NCI-H2029 treated with DMSO at 0.1 percent for 48 hours (cell line): ENCODE measurements at places on chromosomes 7 and 10.

GRCh38 chr10:114307731-114308130 is 68.7 kb downstream of the VWA2 start:
- DNase-seq: no peak

DNA sequence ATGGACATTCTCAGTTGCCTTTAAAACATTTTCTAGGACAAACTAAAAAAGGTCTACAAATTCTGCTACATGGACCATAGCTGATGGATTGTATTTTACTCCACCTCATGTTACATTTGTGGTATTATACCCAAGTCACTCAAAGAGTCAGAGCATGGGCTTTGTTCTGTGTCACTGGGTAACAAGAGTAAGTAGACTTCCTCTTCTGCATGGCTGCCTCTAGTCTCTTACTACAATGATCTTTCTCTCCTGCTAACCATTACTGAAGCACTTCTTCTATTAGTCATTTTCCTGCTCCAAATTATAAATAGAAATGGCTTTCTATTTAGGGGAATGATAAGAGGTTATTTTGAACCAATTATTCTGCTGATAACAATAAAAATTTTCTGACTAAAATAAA is 727.4 kb upstream of the NRP1 start:
- no peak for DNase-seq

DNA sequence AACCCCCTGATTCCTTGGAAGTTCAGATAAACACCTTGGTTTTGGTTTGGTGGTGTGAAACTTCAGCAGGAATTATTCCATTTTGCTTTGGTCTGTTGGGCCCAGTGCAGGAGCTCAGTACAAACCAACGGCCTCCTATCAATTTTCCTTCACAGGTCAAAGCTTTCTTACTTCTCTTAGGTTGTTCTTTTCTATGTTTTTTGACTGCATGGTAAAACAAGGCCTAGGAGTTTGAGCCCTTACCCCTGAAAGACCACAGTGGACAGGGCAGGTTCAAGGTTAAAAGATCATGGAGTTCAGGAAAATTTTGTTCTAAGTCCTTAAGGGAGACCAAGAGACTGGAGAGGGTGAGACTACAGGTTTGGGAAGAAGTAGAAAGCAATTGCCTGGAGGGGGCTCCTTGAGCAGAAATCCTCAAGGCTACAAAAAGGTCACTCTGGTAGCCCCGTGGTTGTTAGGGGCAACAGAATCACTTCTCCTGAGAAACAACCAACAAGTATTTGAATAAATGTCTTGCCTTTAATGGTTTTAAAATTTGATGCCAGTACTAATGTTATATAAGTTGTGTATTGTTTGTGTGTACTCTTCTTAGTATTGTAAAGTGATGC is 40.9 kb upstream of the FHIP2A start:
- no peak for DNase-seq

DNA sequence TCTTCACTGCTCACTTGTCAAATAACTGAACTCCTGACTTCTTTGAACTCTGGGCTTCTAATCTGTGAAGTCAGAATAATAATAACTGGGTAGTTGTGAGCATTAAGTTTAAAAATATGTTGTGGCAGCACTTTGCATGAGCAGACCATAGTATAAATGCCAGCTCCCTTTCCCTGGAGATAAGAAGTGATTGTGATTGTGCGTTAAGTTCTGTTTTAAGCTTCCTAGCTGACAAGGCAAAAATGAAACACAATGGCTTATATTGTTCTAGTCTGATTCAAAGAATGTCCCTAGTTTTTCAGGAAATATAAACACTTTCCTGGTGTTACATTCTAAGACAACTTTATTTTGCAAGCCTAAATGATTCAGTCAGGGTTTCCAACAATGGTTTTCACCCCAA is 61.8 kb downstream of the PTPRE start:
- no peak for DNase-seq

GRCh38 chr7:20162665-20163064 is 54.5 kb downstream of the MACC1 start:
- no peak for DNase-seq

- DNase-seq: no peak
Measured at GRCh38 chr7:151802469-151802846, 74.5 kb downstream of the PRKAG2 start.

DNA sequence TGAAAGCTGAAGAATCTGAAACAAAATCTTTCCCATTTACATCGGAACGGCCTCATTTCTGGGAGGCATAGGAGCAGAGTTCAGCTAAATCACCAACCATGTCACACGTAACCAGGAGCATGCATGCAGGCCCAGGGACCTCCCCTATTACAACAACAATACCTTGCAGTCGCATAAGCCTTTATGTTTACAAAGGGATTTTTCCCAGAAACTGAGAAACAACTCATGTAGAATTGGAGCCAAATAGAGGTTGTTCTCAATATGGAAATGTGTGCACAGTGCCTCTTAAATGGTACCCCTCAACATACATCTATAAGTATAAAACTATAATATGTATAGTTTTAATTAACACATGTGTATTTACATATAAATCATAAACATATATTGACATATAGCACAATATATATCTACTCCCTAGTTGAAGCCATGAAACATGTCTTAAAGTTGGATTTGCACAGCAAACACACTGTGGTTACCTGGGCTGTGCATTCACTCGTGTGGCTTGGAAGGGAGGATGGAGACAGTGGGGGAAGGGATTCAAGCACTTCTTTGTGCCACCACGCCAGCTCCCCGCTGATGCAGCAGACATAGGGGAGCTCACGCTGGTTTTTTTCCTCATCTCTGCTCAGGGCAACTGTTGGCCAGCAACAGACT is 35.0 kb upstream of the DGKI start:
- DNase-seq: no peak

- DNase-seq: no peak
Measured at GRCh38 chr7:67453580-67454380, 457.1 kb downstream of the TYW1 start.

DNA sequence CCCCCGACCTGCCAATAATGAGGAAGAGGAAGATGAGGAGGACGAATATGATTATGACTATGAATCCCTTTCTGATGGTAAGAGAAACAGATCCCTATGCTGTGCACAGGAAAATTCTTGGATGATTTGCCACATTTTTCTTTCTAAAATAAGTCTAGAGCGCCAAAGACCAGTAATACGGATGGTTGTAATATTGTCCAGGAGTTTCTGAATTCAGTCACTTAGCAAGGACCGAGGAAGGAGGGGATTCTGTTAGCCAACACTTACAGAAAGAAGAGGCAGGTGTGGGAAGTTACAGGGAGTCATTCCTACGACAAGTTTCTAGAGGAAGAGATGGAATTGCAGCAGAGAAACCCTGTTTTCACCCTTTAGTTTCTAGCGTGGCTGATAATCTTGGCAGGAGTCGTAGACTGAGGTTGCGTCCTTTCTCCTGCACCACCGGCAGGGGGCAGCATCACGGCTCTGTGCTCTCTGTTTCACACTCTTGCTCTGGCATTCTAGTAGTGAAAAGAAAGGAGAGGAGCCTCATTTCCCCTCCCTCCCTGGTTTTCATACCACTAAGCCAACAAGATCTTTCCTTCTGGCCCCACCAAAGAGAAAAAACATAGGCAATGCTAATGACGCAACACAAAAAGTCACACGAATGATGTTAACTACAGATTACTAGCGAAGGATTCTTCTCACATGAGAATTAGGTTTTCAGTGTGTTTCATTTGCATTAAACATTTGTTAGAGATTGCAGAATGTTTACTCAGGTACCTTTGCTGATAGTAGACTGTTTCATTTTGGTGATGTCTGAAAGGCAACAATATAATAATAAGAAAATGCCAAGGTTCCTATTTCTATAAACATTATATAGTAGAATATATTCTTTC is 82.7 kb downstream of the NOC3L start:
- DNase-seq: peak; percentile 15

DNA sequence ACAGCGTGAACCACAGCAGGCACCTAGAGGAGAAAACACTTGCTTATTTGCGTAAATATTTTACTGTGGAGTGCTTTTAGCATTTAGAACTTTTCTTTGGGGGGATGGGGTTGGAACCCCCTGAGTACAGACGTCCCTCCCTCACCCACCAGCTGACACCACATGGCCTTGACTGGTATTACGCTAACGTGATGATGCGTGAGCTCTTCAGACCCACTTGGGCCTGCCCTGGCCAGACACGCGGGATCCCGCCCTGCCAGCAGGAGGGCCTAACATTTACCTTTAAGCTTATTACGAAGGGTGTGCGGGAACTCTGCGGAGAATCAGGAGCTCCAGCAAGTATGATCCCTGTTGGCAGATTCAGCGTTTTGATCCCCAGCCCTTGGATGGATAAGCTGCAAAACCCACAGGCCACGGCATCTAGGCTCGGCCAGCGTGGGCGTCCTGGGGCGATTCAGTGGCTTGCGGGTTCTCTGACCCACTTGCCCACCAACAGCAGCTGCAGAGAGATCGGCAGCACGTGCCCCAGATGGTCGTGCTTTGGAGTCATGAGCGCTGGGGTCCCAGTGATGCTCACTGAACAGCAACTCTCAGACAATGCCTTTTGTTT is 545.5 kb upstream of the FOXK1 start:
- no peak for DNase-seq

- peak; percentile 74 for DNase-seq
Measured at GRCh38 chr7:117019786-117020590, 66.7 kb downstream of the ST7 start.

GRCh38 chr10:132274581-132274980 is 33.2 kb downstream of the STK32C start:
- no peak for DNase-seq

- DNase-seq: no peak
Measured at GRCh38 chr10:91307489-91307888, 87.0 kb downstream of the PCGF5 start.

GRCh38 chr7:124033095-124033806 is 384 bp upstream of the TMEM229A start:
- no peak for DNase-seq

- no peak for DNase-seq
Measured at GRCh38 chr7:37973915-37974314, 53.5 kb downstream of the EPDR1 start.

DNA sequence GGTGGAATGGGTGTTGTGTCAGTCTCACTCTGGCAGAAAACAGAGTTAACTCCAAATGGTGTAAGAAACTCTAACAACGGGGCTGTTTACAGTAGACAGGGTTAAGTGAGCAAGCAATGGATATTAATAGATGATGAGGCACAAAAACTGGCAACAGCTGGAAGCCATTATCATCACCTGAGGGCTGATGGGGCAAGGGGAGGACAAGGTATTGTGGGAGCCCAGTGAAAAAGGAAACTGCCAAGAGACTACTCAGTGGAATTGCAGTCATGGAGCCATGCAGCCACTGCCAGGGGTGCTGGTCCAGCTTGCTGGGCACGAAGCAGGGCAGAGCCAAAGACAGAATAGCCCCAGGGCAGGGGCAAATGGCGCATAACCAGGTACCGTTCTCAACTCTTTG is 260.7 kb downstream of the BICC1 start:
- no peak for DNase-seq

DNA sequence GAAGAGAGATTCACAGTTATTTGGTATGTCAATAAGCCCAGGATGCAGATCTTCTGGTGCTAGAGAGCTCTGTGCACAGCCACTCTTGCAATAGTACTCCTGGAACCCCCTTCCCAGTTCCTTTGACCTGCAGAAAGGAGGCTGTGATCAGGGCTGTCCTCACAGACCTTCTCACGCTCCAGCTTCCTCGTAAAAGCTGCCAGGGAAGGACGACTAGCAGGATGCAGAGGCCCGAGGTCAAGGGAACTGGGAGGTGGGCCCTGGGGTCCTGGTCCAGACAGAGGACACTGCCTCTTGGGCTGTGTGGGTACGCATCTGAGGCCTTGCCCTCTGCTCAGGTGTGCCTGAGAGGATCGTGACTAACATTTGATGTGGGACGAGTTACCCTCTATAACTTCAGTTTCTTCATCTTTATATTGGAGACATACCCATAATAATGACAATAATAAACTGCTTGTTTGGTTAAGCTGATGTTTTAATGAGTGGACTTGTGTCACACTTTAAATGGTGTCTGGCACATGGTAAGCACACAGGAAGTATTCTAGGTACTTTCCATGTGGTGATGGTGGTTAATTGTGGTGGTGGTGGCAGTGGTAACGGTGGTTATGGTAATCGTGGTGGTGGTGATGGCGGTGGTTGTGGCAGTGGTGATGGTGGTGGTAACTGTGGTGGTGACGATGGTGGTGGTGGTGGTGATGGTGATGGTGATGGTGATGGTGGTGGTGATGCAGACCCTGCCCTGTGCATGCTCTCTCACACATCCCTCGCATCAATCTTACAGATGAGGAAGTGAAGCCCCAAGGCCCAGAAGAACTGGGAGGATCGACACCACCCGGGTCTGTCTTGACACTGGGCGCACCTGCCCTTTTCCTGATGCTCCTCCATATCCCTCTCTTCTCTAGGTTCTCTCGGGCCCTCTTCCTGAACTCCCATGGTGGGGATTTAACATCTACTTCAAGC is 235.2 kb upstream of the GRB10 start:
- no peak for DNase-seq

GRCh38 chr7:43085992-43086391 is 26.5 kb upstream of the HECW1 start:
- no peak for DNase-seq

GRCh38 chr7:128781126-128781525 is 5.5 kb upstream of the OPN1SW start:
- DNase-seq: no peak

DNA sequence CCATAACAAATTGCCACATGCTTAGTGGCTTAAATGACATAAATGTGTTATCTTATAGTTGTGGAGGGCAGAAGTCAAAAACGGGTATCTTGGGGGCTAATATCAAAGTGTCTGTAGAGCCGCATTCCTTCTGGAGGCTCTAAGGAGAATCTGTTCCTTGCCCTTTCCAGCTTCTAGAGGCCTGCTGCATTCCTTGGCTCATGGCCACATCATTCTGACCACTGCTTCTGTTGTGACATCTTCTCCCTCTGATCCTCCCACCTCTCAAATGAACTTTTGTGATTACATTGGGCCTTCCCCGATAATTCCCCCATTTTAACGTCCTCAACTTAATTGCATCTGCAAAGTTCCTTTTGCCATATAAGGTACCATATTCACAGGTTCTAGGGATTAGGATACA is 76.1 kb downstream of the CYP26A1 start:
- no peak for DNase-seq

- DNase-seq: no peak
Measured at GRCh38 chr10:35378541-35379210, 42.4 kb downstream of the CCNY start.
